ENCODE measurements at places on chromosomes 16 and 17.

GRCh38 chr17:3512505-3513171 is 36.8 kb downstream of the ASPA start:
- DNase-seq = no peak

- DNase-seq = no peak
Measured at GRCh38 chr16:79790854-79791253, 190.3 kb upstream of the MAF start.

GRCh38 chr17:8785547-8786413 is 13.4 kb downstream of the MFSD6L start:
- DNase-seq = no peak

GRCh38 chr16:89331371-89332109 is 114.0 kb downstream of the ZNF778 start:
- DNase-seq = no peak

GRCh38 chr16:55471448-55472097 is 7.4 kb upstream of the MMP2 start:
- DNase-seq = no peak

- DNase-seq = no peak
Measured at GRCh38 chr17:46072998-46073397, 73.9 kb downstream of the STH start.

DNA sequence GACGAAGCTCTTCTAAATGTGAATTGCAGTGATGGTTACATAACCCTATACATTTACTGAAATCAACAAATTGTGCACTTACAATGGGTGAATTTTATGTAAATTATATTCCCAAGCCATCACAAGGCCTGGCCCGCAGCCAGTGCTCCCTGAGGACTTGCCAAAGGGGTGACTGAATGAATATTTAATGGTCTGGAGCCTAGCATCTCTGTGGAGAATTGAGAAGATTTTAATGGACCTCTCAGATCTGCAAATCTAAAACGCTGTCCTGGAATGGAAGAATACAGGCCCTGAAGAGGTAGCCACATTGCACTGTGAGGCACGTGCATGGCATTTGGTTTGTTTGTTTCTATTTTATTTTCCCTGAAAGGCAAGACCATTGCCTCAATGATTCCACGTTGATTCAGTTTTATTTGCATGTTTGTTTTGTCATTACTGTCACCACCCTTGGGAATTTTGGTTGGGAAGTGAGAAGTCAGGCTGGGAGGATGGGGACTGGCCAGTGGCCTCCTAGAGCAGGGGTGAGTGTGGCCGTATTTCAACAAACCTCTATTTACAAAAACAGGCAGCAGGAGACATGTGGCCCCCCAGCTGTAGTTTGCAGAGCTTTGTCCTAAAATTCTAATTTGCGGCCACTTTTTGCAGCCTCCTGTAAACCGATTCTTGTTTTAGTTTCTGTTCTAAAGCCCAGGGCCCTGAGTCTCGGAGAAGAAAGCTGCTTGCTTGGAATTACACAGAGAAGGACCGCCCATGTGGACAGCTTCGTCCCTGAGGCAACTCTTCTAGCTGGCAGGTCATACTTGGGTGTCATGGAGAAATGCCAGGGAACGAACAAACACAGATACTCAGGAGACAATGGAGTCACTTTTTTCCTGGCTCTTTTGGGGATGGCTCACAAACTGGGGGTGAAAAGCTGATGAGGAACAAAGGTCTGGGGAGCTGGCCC is 40.5 kb upstream of the GCSH start:
- DNase-seq = no peak

GRCh38 chr17:17425591-17425990 is 51.2 kb upstream of the MED9 start:
- DNase-seq = no peak

DNA sequence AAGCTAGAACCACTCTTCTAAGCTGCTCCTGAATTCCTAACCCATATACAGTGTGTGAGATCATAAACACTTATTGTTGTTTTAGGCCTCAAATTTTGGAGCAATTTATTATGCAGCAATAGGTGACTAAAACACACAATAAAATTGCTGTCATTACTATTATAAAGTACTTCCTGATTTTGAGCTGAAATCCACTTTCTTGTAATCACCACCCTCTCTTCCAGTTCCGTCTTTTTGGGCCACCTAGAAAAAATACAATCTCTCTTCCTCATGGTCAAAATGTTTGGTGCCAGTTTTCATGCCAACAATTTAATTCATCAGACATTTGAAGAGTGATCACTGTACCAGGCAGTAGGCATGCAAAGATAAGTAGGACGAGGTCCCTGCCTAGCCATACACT is 43.3 kb upstream of the NF1 start:
- no peak for DNase-seq

- DNase-seq = no peak
Measured at GRCh38 chr17:58039975-58040374, 32.9 kb upstream of the SRSF1 start.

DNA sequence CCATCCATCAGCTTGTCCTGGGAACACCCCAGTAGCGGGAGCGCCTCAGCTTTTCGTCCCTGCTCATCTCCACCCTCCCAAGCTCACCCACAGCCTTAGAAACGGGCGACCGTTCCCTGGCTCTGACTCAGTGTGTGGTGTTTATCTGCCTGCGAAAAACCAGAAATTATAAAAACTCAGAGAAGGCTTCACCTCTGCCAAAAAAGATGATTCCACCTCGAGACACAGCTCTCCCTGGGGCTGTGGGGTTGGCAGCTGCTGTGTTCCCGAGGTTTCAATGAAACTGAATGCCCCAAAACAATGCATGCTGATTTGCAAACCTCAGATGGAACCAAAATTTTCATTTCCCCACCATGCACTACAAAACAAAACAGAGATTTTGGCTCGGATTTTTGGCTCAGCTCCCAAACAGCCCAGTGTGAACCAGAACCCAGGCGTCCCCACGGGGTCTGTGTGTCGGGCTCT is 62.4 kb upstream of the MED9 start:
- no peak for DNase-seq

- no peak for DNase-seq
Measured at GRCh38 chr17:78294776-78295175, 63.3 kb downstream of the TMEM235 start.

GRCh38 chr17:12553625-12554024 is 112.1 kb upstream of the MYOCD start:
- no peak for DNase-seq

GRCh38 chr16:383326-384051 is 1.7 kb upstream of the PGAP6 start:
- no peak for DNase-seq

GRCh38 chr17:9144502-9145249 is 123.4 kb downstream of the NTN1 start:
- DNase-seq = no peak

- no peak for DNase-seq
Measured at GRCh38 chr16:9384141-9384540, 292.7 kb downstream of the HAPSTR1 start.

- no peak for DNase-seq
Measured at GRCh38 chr16:88413631-88414030, 30.9 kb downstream of the ZNF469 start.

DNA sequence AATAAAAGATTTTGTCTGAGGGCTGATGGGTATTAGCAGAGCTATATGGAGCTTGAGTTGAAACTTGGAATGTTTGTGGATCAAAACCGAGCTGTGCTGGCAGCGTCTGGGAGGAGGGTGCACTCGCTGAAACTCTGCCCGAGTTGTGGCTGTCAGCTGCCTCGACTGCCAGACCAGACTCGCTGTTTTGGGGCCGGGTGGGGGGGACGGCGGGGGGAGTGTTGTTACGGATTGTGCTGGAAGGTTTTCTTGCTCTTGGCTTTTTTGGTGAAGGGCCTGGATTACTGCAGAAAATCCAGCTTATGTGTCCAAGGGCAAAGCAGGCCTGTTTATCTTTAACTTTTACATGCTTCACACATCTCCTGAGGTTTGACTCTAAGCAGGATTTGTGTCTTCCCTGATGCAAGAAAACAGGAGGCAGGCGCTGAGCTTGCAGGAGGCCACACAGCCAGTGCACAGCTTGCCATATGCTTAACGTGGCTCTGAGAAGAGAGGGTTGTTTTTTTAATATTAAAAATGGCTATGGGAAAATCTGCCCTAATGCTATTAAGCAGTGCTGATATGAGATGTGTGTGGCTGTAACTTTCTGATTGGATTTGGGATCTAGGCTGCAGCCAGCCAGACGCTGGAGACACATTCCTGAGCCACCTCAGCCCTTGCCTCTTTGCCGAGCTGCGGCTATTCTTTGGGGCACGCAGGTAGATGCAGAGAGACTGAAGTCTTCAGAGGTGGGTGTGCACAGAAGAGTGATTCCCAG is 20.5 kb upstream of the RPTOR start:
- no peak for DNase-seq

GRCh38 chr16:59993101-59993500 is 1259.0 kb upstream of the GOT2 start:
- no peak for DNase-seq

GRCh38 chr17:63693411-63694113 is 6.4 kb downstream of the LIMD2 start:
- no peak for DNase-seq

- no peak for DNase-seq
Measured at GRCh38 chr16:1301562-1301961, 7.9 kb upstream of the UBE2I start.

DNA sequence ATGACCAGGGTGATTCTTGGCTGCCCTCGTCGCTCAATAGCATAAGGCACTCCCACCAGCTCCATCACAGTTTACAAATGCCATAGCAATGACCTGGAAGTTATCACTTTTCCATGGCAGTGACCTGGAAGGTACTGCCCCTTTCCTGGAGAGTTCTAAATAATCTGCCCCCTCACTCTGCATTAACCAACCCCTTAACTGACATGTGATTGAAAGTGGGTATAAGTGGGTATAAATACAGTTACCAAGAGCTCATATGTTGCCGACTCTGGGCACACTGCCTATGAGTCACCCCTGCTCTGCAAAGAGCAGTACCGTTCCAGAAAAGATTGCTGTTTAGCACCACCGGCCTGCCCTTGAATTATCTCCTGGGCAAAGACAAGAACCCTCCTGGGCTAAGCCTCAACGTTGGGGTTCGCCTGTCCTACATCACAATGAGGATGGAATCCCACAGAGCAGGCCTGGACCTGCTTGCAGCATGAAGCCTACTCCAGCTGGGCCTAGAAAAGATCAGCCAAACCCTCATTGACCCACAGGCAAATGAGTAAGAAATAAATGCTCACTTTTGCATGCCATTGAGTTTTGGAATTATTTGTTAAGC is 95.2 kb upstream of the SEC14L1 start:
- DNase-seq = no peak

DNA sequence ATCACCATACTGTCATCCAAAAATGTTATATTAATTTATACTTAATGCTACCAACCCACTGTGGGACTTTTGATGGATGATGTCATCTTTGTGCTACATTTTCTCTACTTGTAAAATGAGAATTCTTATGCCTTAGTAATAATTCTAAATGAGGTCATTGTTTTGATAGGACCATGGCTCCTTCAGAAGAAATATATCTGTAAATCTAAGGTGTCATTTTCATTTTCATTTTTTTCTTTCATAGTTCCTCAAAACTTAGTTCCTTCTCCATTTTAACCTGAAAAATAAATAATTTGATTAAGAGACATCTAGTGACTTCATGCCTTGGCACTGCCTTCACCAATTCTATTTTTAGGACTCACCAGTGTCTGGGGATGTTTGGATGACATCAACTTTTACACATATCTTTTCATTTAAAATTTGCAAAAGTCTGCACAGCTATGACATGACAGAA is 48.7 kb downstream of the GPRC5B start:
- no peak for DNase-seq

GRCh38 chr16:77918809-77919707 is 103.3 kb upstream of the CLEC3A start:
- no peak for DNase-seq

GRCh38 chr16:2251296-2252111 is at the start of gene ECI1:
Gene ECI1, minus strand, starts transcription at chr16:2251587. Its CDS starts 21 bp downstream, at chr16:2251566.
- peak; percentile 81 for DNase-seq
